ENCODE measurements at places on chromosomes 12 and 14.

DNA sequence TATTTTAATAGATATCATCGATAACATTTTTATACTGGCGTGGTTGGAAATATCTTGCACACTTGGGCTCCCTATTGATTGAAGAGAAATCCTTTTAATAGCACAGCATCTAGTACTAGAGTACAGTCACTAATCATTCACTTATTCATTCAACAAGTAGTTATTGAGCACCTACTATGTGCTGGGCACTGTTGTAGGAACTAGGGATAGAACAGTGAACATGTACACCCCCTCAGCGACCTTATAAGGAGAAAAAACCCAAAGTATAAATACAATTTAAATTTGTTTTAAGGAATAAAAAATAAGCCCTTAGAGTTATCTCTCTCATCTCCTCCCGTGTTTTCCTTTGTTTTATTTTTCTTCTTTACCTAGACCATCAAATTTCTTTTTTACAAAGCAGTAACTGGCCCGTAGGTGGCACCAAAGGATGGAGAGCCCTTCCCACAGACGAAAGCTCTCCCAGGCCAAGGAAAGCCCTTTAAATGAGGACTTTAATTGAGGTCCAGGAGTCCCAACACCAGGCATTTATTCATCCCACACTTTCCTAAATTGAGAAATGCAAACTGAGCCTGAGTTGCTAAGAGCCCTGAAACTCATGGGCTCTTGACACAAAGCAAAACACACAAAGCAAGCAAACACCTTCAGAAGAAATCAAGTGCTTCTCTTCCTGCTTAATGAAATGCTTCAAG lies 29.0 kb downstream of the PEBP1 start:
- peak; percentile 37 for DNase-seq

DNA sequence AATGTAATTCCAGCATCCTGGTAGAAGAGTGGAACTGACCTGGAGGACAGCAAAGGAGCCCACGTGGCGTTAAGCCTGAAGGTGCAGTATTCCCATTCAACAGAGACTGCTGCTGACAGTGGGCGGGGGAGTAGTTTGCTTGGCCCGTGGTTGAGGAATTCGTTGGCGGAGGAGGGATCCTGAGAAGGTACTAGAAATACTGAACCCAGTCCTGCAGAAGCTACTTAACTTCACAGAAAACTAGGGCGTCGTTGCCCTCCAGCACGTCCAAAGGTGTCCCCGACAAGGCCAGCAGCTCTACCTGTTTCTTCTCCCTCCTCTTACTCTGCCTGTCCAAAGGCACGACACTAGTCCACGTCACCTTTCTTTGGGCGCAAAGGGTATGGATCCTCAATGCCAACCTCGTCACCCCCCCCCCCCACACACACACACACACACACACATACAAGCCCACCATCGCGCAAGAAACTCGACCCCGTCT lies 303 bp downstream of the PUS7L start:
- peak; percentile 47 for DNase-seq

DNA sequence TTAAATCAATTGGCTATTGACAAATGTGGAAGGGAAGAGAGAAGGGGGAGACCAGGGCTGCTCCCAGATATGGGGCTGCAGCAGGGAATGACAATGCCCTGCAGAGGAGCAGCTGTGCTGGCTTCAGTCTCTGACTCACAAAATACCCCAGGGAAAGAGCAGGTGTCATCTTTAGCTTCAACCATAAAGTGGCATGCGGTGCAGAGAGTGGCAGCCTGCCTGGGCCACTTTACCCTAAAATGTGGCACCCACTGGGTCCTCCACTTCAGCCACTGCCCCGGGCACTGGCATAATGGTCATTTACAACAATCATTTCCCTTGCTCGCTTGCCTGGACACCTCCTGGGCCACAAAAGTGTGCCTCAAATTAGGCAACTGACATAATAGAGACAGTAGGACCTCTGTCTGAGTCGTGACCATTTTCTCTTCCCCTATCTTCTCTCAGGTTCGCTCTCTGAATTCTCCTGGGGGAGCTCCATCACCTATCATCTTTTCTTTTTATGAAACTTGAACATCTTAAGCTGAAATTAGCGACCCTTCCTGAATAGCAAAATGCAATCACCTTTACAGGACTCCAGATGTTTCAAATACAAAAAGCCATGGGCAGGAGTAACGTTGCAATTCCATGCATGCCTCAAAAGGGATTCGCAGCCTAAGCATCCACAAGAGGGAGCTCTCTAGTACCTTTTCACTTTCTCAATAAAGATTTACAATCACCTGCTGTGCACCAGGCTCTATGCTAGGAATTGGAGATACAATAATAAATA lies 179.9 kb upstream of the ATF7IP start:
- peak; percentile 52 for DNase-seq

GRCh38 chr14:89549381-89550125 lies 132.5 kb upstream of the FOXN3 start:
- DNase-seq = no peak

DNA sequence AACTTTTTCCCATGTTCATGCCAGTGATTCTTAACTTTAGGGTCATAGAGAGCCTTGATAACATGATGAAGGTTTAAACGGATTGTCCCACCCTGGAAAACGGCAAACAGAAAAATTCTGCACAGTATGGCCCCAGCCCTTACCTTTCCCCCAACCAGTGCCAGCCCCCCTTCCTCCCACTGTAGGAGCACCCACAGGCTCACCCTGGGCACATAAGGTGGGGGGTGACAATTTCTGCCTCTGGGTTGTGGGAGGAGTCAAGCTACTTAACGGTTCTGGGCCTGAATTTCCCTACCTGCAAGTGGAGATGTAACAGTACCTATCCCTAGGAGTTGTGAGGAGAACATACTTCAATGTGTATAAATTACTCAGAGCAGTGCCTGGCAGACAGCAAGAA lies 18.0 kb downstream of the XRCC3 start:
- no peak for DNase-seq

DNA sequence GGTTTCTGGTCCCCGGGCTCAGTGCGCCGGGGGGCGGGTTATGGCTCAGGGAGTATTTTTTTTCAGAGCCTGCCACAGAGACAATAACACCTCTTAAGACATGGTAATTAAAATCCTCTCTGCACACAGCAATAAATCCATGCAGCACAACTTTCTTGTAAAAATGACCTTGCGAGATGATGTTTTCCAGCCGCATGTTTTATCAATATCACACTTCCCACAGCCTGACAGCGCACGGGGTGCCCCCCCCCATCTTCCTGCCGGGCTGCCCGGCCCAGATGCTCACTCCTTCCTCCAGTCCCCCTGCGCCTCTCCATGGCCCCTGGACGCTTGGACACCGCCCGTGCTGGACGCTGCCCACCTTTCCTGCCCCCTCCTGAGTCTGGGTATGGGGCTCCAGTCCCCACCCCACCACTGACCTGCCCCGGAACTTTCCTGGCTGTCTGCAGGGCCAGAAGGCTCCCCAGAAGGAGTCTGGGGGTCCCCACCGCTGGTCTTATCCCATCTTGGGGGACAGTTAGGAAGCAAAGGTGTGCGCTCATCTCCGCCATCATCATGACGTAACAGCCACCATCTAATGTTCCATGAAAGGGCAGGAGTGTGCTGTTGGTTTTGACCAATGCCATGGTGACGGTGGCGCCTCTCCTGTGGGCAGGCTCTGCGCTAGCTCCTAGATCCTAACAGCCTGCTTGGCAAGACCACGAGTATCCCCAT lies 182.9 kb downstream of the KIF26A start:
- DNase-seq = no peak

All from kidney tubule cell (primary cell).